ENCODE measurements at places on chromosomes 16 and 17.

GRCh38 chr17:49214676-49215360 is 4.3 kb downstream of the ABI3 start:
- DNase-seq: peak; percentile 84
- peaks cover 2% of the 10 kb centered on the region for H3K36me3 ChIP-seq
- no peak overlapping the region for H3K4me3 ChIP-seq
- H3K27me3 ChIP-seq: no peaks in the 10 kb centered on the region

- H3K36me3 ChIP-seq: no peaks in the 10 kb centered on the region
- H3K27me3 ChIP-seq: no peaks in the 10 kb centered on the region
- no peak overlapping the region for H3K4me3 ChIP-seq
- H3K4me1 ChIP-seq: no peaks in the 10 kb centered on the region
- H3K27ac ChIP-seq: no peak overlapping the region
Measured at GRCh38 chr16:8182761-8183160, 407.6 kb downstream of the TMEM114 start.

- H3K27me3 ChIP-seq: no peaks in the 10 kb centered on the region
- H3K36me3 ChIP-seq: peaks cover 29% of the 10 kb centered on the region
- peak overlapping the region; percentile 66 for H3K4me3 ChIP-seq
- peak; percentile 97 for DNase-seq
Measured at GRCh38 chr17:64006361-64007088, 8.4 kb downstream of the PRR29 start.

DNA sequence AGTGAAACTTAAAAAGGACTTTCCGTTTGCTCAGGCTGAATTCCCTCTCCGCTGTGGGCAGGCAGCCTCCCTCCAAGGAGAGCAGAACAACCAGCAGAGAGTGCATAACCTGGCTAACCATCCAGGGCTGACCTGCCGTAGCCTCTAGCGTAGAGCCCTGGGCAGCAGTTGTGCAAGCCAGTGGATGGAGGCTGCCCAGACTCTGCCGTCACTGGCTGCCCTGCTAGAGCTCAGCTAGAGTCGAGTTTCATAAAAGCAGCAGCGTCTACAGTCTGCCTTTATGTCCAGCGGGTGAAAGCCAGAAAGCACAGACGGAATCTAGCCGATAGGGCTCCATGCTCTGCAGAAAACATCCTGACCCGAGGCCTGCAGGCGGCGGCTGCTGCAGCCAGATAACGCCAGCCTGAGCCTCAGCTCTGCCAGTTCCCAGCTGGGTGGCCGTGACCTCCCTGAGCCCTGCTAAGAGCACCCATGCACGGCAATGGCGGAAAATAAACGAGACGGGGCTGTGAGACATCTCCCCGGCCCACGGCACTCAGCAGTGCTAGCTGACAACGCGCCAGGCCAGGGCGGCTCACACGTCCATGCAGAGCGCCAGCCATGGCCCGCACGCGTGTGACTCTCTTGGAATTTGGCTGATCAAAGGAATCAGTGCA is 231.3 kb downstream of the ENGASE start:
- H3K27me3 ChIP-seq: peaks cover 12% of the 10 kb centered on the region
- H3K4me3 ChIP-seq: no peak overlapping the region
- H3K36me3 ChIP-seq: no peaks in the 10 kb centered on the region

GRCh38 chr17:42548070-42548837 is 4.5 kb upstream of the HSD17B1 start:
- peak overlapping the region; percentile 45 for H3K4me3 ChIP-seq
- H3K36me3 ChIP-seq: no peaks in the 10 kb centered on the region
- peak; percentile 52 for DNase-seq
- no peak overlapping the region for H3K27ac ChIP-seq

- no peaks in the 10 kb centered on the region for H3K4me1 ChIP-seq
- no peak overlapping the region for H3K4me3 ChIP-seq
- DNase-seq: peak; percentile 37
- no peak overlapping the region for H3K27ac ChIP-seq
Measured at GRCh38 chr16:13873835-13874438, 46.0 kb upstream of the ERCC4 start.

GRCh38 chr17:7644775-7645174 is 6.0 kb upstream of the ATP1B2 start:
- H3K27me3 ChIP-seq: no peaks in the 10 kb centered on the region
- no peaks in the 10 kb centered on the region for H3K4me1 ChIP-seq
- H3K36me3 ChIP-seq: no peaks in the 10 kb centered on the region
- no peak overlapping the region for H3K27ac ChIP-seq

DNA sequence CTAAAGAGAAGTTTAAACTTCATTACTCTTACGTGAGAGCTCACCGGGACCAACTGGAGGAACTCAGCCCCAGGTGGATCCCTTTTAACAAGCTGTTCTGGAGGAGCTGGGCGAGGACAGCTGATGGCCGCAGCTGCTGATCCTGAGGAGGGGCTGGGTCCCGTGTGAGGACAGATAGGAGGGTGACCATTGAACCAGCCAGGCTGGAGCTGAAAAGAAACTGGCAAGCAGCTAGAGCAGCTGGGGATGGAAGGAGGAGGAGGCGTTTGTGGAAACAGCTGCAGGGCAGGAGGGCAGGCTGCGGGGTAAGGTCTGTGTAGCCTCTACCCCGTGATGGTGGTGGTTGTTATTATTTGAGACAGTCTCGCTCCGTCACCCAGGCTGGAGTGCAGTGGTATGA is 119.5 kb downstream of the AATF start:
- H3K4me1 ChIP-seq: peaks cover 3% of the 10 kb centered on the region
- H3K27me3 ChIP-seq: peaks cover 16% of the 10 kb centered on the region
- H3K27ac ChIP-seq: no peak overlapping the region
- no peaks in the 10 kb centered on the region for H3K36me3 ChIP-seq
- no peak overlapping the region for H3K4me3 ChIP-seq

GRCh38 chr16:87742781-87743490 is 22.9 kb downstream of the KLHDC4 start:
- H3K4me3 ChIP-seq: no peak overlapping the region
- H3K36me3 ChIP-seq: peaks cover 3% of the 10 kb centered on the region
- DNase-seq: no peak
- no peaks in the 10 kb centered on the region for H3K27me3 ChIP-seq
- no peak overlapping the region for H3K27ac ChIP-seq

DNA sequence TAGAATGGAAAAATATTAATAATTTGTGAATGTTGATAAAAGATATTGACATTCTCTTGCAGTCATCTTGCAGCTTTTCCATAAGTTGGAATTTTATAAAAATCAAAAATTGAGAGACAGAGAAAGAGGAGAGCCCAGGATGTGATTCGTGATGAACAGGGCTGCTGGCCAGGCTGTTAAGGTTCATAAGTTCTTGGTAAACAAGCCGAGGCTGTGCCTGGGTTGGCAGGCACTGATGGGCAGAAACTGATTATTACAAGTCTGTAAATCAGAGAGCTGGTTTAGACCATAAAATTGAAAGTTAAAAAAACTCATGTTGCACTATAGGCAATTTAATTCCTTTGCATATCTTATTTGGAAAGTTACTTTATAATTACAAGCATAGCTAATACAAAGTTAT is 533.7 kb downstream of the HAPSTR1 start:
- no peak overlapping the region for H3K27ac ChIP-seq
- H3K4me1 ChIP-seq: no peaks in the 10 kb centered on the region
- H3K36me3 ChIP-seq: no peaks in the 10 kb centered on the region
- no peak overlapping the region for H3K4me3 ChIP-seq
- no peaks in the 10 kb centered on the region for H3K27me3 ChIP-seq

DNA sequence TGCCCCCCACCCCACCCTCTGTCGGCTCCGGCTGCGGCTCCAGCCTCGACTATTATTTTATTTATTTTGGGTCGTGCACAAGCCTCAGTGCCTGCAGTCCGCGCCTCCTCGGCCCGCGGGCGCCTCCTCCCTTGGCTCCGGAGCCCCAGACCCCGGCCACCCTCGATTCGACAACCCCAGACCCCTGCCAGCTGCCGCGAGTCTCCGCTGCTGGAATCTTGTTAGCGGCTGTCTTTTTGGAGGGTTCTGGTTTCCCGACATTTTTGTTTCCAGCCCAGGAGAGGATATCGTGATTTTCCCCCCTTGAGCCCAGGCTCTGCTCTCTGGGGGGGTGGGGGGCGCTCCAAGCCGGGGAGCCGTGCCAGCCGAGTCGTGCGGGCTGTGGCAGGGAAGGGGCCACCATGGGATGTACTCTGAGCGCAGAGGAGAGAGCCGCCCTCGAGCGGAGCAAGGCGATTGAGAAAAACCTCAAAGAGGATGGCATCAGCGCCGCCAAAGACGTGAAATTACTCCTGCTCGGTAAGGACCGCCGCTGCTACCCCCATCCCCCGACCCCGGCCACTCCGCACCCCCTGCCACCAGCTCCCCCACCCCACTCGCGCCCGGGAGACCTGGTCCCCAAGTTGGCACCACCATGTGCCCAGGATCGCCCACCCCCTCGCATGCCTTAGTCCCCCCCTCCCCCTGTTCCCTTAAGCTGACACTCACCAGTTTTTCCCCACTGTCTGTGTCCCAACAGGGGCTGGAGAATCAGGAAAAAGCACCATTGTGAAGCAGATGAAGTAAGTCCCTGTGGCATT is 746 bp downstream of the GNAO1 start:
- DNase-seq: no peak
- no peaks in the 10 kb centered on the region for H3K36me3 ChIP-seq
- H3K27ac ChIP-seq: no peak overlapping the region
- peaks cover 4% of the 10 kb centered on the region for H3K4me1 ChIP-seq
- H3K4me3 ChIP-seq: no peak overlapping the region
- H3K27me3 ChIP-seq: peaks cover 69% of the 10 kb centered on the region

DNA sequence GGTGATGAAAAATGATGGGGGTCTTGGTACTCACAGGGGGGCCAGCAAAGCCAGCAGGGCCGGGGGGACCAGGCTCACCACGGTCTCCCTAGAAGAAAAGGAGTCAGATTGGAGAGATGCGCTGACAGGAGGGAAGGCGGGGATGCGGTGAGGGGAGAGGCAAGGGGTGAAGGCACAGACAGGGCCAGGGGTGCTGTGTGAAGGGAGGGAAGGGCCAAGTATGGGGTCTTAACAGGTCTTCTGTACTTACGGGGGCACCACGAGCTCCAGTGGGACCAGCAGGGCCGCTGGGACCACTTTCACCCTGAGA is 11.2 kb downstream of the COL1A1 start:
- H3K27ac ChIP-seq: no peak overlapping the region
- no peaks in the 10 kb centered on the region for H3K27me3 ChIP-seq
- no peak overlapping the region for H3K4me3 ChIP-seq
- no peaks in the 10 kb centered on the region for H3K36me3 ChIP-seq
- no peaks in the 10 kb centered on the region for H3K4me1 ChIP-seq

GRCh38 chr17:2419486-2419885 is 18.6 kb upstream of the MNT start:
- no peak for DNase-seq
- no peaks in the 10 kb centered on the region for H3K4me1 ChIP-seq
- H3K4me3 ChIP-seq: no peak overlapping the region
- H3K27ac ChIP-seq: no peak overlapping the region

DNA sequence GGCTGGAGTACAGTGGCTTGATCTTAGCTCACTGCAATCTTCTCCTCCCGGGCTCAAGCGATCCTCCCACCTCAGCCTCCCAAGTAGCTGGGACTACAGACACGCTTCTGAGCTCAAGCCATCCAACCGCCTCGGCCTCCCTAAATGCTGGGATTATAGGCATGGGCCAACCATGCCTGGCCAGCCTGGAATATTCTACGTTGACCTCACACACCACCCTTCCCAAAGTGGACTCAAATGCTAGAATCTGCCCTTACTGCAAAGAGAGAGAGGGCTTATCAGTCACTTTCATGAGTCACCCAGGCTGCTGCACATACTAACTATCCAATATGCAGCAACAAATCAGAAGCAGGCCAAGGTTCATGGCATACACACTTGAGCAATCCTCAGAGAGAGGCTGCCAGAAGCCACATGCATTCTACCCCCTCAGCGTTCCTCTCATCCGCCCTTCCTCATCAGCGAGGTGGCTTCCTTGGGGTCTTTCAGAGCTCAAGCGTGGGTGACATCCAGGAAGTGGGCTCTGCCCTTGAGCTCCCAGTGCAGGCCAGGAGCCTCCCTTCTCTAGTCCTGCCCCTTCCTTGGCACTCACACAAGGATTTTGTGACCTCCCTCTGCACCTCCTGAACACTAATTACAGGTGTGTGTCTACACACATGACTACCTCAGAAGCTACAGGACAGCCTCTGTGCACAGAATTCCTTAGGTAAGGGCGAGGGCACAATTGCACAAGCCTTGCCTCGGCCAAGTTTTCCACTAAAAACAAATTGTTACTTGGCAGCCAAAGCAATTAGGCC is 24.8 kb upstream of the SIAH1 start:
- no peak overlapping the region for H3K27ac ChIP-seq
- no peak for DNase-seq
- no peak overlapping the region for H3K4me3 ChIP-seq

GRCh38 chr17:36728030-36728991 is 126.9 kb downstream of the MRM1 start:
- no peak overlapping the region for H3K4me3 ChIP-seq
- H3K27me3 ChIP-seq: peaks cover 56% of the 10 kb centered on the region
- H3K36me3 ChIP-seq: no peaks in the 10 kb centered on the region
- DNase-seq: no peak
- H3K27ac ChIP-seq: no peak overlapping the region

- H3K36me3 ChIP-seq: no peaks in the 10 kb centered on the region
- peak overlapping the region; percentile 99 for H3K4me3 ChIP-seq
- H3K4me1 ChIP-seq: peaks cover 15% of the 10 kb centered on the region
- H3K27ac ChIP-seq: peak overlapping the region; percentile 48
- H3K27me3 ChIP-seq: peaks cover 5% of the 10 kb centered on the region
- peak; percentile 36 for DNase-seq
Measured at GRCh38 chr17:8629371-8630226, 926 bp downstream of the MYH10 start.

All from endothelial cell of umbilical vein (primary cell).